ENCODE measurements at places on chromosomes 1 and 21. TPM values are rescaled to one million over a fixed set of nuclear protein-coding genes. Genes with fewer than 3 reads are reported as not detected.

GRCh38 chr1:247864644-247865043, 7.7 kb downstream of the TRIM58 start:
- DNase-seq = no peak

DNA sequence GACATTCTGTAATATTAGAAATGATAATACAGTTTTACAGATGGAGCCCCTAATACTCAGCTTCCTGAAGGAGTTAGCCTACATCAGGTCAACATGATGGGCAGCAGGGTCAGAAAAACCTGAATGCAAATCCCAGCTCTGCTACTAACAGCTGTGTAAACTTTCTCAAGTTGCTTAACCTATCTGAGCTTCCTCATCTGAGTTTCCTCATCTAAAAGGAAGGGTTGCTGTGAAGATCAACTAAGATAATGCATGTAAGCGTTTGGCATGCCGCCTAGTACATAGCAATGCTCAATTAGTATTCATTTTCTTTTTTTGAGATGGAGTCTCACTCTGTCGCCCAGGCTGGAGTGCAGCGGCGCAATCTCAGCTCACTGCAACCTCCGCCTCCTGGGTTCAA, 18.4 kb upstream of the DESI2 start:
- no peak for DNase-seq

- peak; percentile 88 for DNase-seq
Observed at GRCh38 chr1:7389906-7390603, 381.0 kb upstream of the VAMP3 start.

CAMK1G gene
- total RNA-seq = not detected
